ENCODE measurements at places on chromosomes 1 and 21. TPM values are rescaled to one million over a fixed set of nuclear protein-coding genes. Genes with fewer than 3 reads are reported as not detected.
A peak's percentile ranks its signal among the peaks of the same experiment; 100 is the strongest.

- no peak overlapping the region for H3K27ac ChIP-seq
- no peak overlapping the region for H3K4me3 ChIP-seq
- peaks cover 3% of the 10 kb centered on the region for H3K4me1 ChIP-seq
- no peak for DNase-seq
These were observed 10.5 kb downstream of the ATP1B1 start for GRCh38 chr1:169117014-169117413.

DNA sequence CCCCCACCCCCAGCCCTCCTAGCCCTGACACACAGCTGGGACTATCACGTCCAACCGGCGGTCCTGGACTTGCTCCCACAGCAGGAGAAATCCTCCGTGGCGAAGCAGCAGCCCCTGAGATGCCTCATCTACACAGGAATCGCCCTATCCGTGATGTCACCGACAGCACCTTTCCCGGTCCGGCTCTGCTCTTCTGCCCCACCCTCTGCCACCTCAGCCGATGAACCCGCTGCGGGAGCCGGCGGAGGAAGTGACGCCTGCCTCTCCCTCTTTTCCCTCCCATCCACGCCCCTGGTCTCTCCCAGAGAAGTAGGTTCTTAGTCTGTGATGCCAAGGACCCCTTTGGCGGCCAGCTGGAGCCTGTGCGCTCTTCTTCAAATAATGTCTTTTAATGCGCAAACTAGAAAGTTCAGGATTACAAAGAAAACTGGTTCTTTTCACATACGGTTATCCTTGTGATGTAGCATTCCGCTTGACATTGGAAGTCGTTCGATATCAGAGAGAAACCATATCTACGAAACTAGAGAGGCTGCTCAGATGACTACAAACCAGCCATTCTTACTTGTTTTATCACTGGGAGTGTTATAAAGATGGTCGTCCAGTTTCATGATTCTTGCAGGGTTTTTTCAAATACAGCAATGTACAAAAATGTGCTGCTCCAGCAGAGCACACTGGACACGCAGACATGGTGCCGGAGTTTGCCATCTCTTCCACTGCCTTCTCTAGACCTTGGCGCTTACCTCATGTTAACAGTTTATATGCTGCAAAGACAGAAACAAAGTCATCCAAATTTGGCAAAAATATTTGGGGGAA, 120.3 kb downstream of the PPIAL4G start:
- DNase-seq: no peak
- H3K27me3 ChIP-seq: no peaks in the 10 kb centered on the region
- H3K4me1 ChIP-seq: no peaks in the 10 kb centered on the region

GRCh38 chr1:109639841-109640184, 16.1 kb upstream of the GSTM4 start:
- no peak for DNase-seq
- no peaks in the 10 kb centered on the region for H3K36me3 ChIP-seq
- H3K27ac ChIP-seq: no peak overlapping the region
- no peaks in the 10 kb centered on the region for H3K27me3 ChIP-seq
- no peaks in the 10 kb centered on the region for H3K4me1 ChIP-seq

DNA sequence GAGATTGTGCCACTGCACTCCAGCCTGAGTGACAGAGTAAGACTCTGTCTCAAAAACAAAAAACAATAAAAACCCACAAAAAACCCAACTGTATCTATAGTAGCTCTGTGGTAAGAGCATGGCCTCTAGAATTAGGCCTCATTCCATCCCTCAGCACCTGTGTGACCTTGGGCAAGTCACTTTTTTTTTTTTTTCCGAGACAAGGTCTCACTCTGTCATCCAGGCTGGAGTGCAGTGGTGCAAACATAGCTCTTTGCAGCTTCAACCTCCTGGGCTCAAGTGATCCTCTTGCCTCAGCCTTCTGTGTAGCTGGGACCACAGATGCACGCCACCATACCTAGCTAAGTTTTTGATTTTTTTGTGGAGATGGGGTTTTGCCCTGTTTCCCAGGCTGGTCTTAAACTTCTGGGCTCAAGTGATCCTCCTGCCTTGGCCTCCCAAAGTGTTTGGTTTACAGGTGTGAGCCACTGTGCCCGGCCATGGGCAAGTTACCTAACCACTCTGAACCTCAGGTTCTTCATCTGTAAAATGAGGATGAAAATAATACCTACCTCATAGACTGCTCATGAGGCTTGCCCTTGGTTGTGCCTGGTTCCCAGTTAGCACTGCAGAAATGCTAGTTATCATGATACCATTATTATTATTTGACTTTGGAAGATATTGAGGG, 15.3 kb upstream of the MYOM3 start:
- no peak overlapping the region for H3K27ac ChIP-seq
- H3K36me3 ChIP-seq: no peaks in the 10 kb centered on the region
- no peaks in the 10 kb centered on the region for H3K4me1 ChIP-seq
- no peaks in the 10 kb centered on the region for H3K27me3 ChIP-seq
- DNase-seq: no peak
- H3K4me3 ChIP-seq: no peak overlapping the region

The UAP1 gene
- total RNA-seq: 51.4 TPM

- DNase-seq: no peak
- peaks cover 11% of the 10 kb centered on the region for H3K4me1 ChIP-seq
- peak overlapping the region; percentile 54 for H3K4me3 ChIP-seq
- no peaks in the 10 kb centered on the region for H3K27me3 ChIP-seq
These were observed 21.6 kb upstream of the ZNF678 start for GRCh38 chr1:227541796-227542152.

DNA sequence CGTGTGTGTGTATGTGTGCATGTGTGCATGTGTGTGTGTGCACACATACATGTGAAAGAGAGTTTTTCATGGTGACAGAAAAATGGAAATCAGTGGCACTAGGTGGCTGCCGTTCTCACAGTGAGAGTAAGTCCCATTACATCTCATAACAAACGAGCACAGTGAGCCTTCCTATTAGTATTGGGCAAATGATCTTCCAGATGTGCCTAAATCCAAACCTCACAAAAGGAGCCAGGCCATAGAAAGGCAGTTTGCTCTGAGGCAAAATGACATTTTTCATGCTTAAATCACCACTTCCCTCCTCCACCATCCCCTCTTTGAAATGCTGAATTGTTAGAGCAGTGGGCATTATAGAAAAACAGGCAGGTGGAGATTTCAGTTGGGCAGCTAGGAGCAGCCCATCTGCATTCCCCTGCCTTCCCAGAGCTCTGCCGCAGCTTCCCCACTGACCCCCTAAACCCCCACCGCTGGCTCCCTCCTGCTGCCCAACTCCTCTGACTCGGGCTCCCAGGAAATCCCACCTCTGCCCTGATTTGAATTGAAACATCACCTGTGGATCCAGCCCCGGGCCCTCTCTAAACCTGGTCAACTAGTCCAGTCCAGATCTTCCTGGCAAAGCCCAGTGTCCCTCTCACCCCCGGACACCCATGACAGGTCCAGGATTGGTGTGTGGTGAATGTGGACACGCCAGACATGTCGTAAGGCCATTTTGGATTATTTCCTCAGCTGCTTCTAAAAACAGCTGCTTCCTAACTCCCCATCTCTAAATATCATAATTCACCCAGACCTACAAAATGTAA, 190.5 kb downstream of the SEC16B start:
- no peak overlapping the region for H3K4me3 ChIP-seq
- no peaks in the 10 kb centered on the region for H3K36me3 ChIP-seq
- no peak overlapping the region for H3K27ac ChIP-seq
- H3K4me1 ChIP-seq: no peaks in the 10 kb centered on the region
- DNase-seq: no peak

The FCRL5 gene
- 1.3 TPM for total RNA-seq

GRCh38 chr1:115641762-115642167, at the start of gene VANGL1:
Gene VANGL1 (plus strand): TSS chr1:115641970. CDS start chr1:115651414, 9,444 bp downstream.
- H3K36me3 ChIP-seq: no peaks in the 10 kb centered on the region
- peak; percentile 51 for DNase-seq
- H3K27me3 ChIP-seq: no peaks in the 10 kb centered on the region
- peak within 1 kb of the TSS; percentile 77 for H3K27ac ChIP-seq
- H3K4me1 ChIP-seq: no peaks in the 10 kb centered on the region

DNA sequence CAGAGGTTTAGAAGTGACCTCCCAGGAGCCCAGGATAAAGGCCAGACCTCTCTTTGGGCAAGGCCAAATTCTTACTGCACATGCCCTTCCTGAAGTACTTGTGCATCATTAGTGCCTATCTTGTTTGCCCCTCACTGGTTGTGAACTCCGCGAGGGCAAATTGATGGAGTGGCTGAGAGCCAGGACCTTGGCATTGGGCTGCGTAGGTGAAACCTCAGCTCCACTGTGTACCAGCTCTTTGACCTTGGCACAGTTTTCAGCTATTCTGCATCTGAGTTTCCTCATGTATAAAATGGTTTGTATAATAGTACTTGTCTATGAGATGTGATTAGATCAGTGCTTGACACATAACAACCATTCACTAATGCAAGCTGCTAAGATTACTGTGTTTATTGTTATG, 11.5 kb downstream of the OTUD3 start:
- no peaks in the 10 kb centered on the region for H3K27me3 ChIP-seq
- H3K27ac ChIP-seq: no peak overlapping the region
- H3K36me3 ChIP-seq: no peaks in the 10 kb centered on the region
- no peak for DNase-seq
- H3K4me1 ChIP-seq: no peaks in the 10 kb centered on the region

The CR1L gene
- not detected for total RNA-seq

DNA sequence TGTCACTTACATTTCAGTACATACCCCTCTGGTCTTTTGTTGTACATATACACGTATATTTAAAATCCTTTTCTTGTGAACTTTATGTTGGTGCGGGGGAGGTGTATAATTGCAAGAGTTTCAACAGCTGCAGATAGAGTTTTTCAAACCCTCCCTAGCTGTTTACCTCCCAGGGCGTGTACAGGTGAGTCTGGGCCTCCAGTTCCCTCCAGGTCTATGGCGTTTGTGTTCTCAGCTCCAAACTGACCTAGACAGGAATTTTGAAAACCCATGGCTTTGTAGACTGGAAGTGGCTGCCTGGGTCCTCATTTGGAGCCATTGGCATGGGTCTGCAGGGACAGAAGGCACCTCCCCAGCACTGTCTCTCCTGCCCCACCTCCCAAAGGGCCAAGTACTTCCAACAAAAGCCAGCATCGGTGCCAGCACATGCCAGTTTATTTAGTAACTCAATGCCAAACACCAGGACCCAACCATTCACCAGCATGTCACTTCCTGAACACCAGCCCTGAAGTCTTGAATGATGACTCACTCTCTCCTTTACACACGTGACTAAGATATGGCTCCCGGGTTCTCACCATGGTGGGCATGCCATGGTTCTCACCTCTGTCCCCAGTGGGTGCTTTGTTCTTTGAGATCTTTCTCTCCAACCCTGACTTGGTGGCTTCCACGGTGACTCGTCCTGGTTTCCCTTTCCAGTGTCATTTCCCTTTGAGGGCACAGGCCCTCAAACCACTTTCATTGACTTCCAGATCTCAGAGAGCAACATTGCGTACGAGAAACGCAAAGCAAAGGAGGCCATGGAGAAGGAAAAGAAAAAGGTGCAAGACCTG, 57.3 kb upstream of the EFHD2 start:
- H3K27me3 ChIP-seq: no peaks in the 10 kb centered on the region
- DNase-seq: peak; percentile 67
- no peaks in the 10 kb centered on the region for H3K36me3 ChIP-seq
- no peak overlapping the region for H3K4me3 ChIP-seq
- H3K27ac ChIP-seq: no peak overlapping the region

- no peak for DNase-seq
- H3K4me1 ChIP-seq: no peaks in the 10 kb centered on the region
- no peak overlapping the region for H3K27ac ChIP-seq
- H3K36me3 ChIP-seq: no peaks in the 10 kb centered on the region
These were observed 3.6 kb downstream of the KRTAP10-10 start for GRCh38 chr21:44640761-44641160.

The GREM2 gene
- total RNA-seq: 1.6 TPM

GRCh38 chr1:153688276-153688675, 9.8 kb downstream of the NPR1 start:
- no peaks in the 10 kb centered on the region for H3K27me3 ChIP-seq
- no peak overlapping the region for H3K4me3 ChIP-seq
- no peaks in the 10 kb centered on the region for H3K36me3 ChIP-seq
- H3K4me1 ChIP-seq: no peaks in the 10 kb centered on the region
- no peak overlapping the region for H3K27ac ChIP-seq
- no peak for DNase-seq

The ELAPOR1 gene
- 102 TPM for total RNA-seq

DNA sequence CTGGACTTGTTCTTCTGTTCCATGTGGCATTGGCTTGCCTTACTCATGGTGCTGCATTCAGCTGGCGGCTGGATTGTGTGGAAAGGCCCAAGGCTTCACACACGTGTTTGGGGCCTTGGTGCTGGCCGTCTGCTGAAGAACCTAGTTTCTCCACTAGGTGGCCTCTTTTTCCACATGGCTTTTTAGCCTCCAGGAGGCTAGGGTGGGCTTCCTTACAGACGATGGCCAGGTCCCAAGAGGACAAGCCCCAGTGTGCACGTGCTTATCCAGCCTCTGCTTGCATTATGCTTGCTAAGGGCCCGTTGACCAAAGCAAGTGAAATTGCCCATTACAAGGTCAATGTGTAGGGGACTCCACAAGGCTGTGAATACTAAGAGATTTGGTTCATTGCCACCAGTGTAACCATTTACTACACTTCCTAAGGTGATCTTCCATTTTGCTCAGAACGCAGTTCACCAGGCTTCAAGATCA, 47.5 kb upstream of the FOXO6 start:
- H3K27ac ChIP-seq: no peak overlapping the region
- H3K27me3 ChIP-seq: no peaks in the 10 kb centered on the region
- no peaks in the 10 kb centered on the region for H3K36me3 ChIP-seq
- H3K4me3 ChIP-seq: no peak overlapping the region
- H3K4me1 ChIP-seq: no peaks in the 10 kb centered on the region

The HSPA13 gene
- total RNA-seq: 15.3 TPM

- H3K4me3 ChIP-seq: no peak overlapping the region
- H3K36me3 ChIP-seq: peaks cover 3% of the 10 kb centered on the region
- H3K27ac ChIP-seq: no peak overlapping the region
- no peaks in the 10 kb centered on the region for H3K4me1 ChIP-seq
- no peak for DNase-seq
These were observed 21.6 kb downstream of the NSUN4 start for GRCh38 chr1:46362158-46362557.

DNA sequence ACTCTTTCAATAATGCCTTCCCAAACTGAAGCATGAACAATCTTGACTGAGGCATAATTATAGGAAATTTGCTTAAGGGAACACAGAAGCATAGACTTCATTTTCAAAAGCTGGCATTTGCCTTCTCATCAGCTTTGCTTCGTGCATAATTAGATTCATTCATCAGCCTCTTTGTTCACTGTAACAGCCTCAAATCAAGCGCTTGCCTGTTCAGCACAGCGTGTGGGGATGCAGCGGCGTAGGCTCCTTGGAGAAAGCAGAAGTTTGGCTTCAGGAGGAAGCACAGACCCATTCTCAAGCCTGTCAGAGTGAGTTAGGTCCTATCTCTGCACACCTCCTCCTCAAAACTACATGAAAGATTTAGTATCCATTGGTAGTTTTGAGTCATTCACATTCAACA, 246.4 kb upstream of the MAP1LC3C start:
- H3K27ac ChIP-seq: no peak overlapping the region
- H3K36me3 ChIP-seq: no peaks in the 10 kb centered on the region
- H3K27me3 ChIP-seq: no peaks in the 10 kb centered on the region

DNA sequence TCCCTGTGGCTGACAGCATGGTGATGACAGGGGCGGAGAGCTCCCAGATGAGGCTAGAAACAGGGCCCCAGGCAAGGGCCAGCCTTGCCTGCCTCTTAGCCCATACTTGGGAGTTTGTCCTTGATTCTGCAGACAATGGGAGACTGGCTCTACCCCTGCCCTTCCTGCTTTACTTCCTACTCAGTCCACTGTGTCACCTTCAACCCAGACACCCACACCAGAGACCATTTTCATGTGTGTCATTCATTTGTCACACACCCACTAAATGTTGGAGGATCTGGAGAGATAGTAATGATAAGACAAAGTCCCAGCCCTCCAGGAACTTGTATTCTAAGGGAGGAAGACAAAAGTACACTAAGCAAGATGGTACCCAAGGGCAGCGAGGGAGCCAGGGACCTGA, 43.7 kb downstream of the SYT6 start:
- no peaks in the 10 kb centered on the region for H3K4me1 ChIP-seq
- H3K36me3 ChIP-seq: no peaks in the 10 kb centered on the region
- H3K27me3 ChIP-seq: no peaks in the 10 kb centered on the region
- no peak overlapping the region for H3K4me3 ChIP-seq
- no peak for DNase-seq
- H3K27ac ChIP-seq: no peak overlapping the region

Data from prostate gland (tissue), 2 donors.